WTC11 (cell line): ENCODE measurements at places on chromosomes 3 and 15. TPM values are rescaled to one million over a fixed set of nuclear protein-coding genes. Genes with fewer than 3 reads are reported as not detected.

Gene FETUB
- total RNA-seq: not detected in 3 replicates

- DNase-seq: no peak
Observed at GRCh38 chr15:56428821-56429458, 36.0 kb downstream of the MNS1 start.

DNA sequence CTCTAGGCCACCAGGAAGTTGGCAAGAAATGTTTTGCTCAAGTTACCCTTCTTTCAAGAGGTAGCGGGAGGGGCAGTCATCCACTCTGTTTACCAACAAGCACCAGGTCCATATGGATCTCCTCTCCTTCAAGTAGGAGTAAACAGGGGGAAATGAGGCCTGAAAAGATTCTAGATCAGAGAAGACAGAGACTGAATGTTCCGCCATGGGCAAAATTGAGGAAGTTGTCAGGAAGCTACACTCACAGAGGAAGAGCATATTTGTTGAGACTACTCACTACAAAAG lies 81.6 kb downstream of the KLF15 start:
- no peak for DNase-seq

- DNase-seq: no peak
Observed at GRCh38 chr3:152159328-152159727, 109.4 kb upstream of the MBNL1 start.

DNA sequence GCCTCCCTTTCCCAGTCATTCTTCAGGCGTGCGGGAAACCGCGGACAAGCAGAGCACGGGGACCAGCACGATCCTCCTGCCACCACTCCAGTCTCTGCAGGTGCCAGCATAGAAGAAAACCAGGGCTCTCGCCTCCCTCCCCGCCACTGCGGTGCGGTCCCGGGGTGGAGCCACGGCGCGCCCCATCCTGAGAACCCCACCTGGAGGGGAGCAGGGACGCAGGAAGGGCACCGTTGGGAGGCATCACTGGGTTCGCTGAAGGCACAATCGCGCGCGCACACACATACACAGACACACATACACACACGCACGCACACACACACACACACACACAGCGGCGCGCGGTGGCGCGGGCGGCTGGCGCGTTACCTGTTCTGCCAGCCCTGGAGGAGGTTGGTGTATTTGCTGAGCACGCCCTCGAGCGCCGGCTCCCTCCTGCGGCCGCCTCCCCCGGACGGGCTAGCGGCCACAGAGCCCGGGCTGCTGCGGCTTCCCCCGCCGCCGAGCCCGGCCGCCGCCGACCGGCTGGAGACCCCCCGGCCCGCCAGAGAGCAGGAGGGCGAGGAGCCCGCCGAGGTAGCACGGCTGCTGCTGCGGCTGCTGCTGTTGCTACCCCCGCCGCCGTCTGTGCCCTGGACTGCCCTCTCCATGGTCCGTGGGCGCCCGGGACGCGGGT lies 394 bp downstream of the OSBPL10 start:
- DNase-seq: peak; percentile 73

Gene LRRC34
- 5.3 to 8.3 TPM (median 6.0 TPM) in 3 replicates for total RNA-seq

Gene CSTA
- not detected in 3 replicates for total RNA-seq

DNA sequence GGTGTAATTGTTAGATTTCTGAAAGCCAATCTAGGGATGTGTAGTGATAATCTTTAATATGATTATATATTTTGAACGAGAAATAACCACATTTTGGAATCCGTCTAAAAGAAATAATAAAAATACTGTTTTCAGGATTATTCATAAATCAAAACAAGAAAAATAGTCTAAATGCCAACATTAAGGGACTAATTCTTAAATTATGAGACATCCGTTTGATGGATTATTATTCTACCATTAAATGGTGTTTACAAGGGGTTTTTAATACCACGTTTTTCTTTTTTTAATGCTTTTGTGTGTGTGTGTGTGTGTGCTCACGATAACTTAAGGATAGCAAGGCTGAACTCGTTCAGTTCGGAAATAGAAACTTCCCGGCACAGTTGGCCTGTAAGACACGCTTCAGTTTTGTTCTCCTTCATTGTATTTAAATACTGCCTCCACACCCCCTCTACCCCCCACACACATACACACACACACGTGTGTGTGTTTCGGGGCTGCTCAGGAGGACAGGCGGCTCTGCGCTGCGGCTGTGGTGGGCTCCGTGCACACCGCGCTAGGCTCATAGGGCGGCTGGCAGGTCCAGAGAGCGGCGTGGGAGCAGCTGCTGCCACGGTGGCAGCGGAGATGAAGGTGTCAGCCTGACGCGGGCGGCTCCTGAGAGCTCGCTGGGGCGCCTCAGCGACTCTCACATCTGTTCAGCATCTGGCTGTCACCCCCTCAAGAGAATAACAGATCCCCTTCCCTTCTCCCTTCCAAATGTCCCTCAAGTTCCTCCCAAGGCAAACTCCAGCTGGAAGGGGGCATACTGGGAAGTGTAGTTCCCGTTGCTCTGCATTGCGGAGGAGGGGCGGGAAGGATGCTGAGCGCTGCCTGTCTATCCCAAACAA lies 23.0 kb upstream of the ANP32A start:
- peak; percentile 65 for DNase-seq

DNA sequence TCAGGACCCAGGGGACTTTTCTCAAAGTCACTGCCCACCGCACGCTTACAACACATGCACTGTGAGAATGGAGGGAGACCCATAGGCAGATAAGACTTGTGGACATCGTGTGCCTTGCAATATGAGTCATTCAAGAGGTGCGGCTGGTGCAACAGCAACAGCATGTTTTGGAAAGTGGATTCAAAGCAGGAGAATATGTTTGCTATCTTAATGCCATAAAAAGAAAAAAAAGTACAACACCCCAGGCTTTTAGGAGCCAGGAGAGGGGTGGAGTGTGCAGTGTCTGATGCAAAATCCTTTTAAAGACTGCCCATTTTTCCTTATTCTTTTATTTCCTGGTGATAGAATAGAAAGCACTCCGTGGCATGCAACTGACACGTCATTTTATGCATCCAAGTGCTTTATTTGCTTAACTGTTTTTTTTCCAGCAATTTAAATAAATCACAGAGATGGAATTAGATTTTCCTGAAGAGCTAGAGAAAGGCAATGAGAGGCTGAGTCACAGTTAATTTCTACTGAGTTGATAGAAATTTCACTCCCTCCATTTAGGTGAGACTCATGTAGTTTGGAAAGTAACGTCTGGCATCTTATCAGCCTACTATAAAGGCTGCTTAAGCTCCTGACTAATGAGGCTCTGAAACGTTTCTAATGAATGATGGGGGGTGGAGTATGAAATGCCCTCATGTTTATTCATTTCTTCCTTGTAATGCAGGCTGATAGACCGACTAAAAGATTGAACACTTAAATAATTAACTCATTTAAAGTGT lies 96.4 kb downstream of the NSUN3 start:
- DNase-seq: no peak

- DNase-seq: peak; percentile 63
Observed at GRCh38 chr15:40929660-40930429, 705 bp downstream of the DLL4 start.

DNA sequence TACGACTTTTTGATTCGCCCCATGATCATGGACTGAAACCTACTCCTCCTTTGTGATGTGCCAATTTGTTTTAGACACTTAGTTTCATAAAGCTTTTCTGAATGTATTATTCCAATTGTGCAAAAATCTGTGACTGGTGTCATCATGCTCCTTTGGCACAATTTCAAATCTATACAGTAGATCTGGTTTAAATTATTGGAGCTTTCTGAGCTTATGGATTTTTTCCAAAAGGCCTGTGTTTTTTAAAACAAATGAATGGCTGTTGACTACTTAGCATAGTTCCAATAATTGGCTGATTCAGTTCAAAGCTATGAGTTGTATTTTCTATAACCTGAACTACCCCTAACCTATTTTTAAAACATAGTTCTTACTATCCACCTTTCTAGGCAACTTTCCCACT lies 282.7 kb downstream of the CNTN3 start:
- DNase-seq: no peak

Gene XCR1
- total RNA-seq: 0.02 to 0.25 TPM in 2 of 3 replicates, not detected in the other

DNA sequence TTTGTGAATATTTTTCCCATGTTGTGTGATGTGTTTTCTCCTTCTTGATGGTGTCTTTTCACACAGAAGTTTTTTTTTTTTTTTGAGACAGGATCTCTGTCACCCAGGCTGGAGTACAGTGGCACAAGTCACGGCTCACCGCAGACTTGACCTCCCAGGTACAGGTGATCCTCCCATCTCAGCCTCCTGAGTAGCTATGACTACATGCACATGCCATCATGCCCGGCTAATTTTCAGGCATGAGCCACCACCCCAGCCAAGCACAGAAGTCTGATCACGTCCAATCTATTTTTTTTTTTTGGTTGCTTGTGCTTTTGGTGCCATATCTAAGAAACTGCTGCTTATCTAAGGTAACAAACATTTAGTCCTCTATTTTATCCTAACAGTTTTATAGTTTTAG lies 24.6 kb downstream of the TOMM70 start:
- DNase-seq: no peak

- peak; percentile 66 for DNase-seq
Observed at GRCh38 chr3:106913111-106913698, 464.0 kb upstream of the CCDC54 start.

GRCh38 chr15:76974456-76975036 lies 20.4 kb upstream of the PSTPIP1 start:
- no peak for DNase-seq

Gene TEX9
- total RNA-seq: 10.2 to 12.2 TPM (median 11.1 TPM) in 3 replicates

Gene CD96
- total RNA-seq: 0.33 to 0.94 TPM (median 0.50 TPM) in 3 replicates

DNA sequence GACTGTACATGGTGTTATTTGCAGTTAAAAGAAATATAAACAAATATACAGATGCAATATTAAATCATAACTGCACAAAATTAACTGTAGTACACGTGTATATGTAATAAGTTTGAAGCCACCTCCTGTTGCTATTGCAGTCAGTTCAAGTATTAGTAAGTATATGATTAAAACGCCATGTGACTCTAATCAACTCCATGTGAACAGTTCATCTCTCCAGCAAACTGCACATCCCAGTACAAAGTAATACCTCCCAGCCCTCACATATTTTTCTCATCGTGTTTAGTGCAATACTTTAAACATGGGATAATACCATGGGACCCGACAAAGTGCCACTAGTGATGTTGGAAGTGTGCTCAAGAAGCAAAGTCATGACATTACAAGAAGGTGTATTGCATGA lies 34.6 kb downstream of the PDCD10 start:
- DNase-seq: no peak
